ENCODE measurements at places on chromosomes 16 and 17. TPM values are rescaled to one million over a fixed set of nuclear protein-coding genes. Genes with fewer than 3 reads are reported as not detected.

DNA sequence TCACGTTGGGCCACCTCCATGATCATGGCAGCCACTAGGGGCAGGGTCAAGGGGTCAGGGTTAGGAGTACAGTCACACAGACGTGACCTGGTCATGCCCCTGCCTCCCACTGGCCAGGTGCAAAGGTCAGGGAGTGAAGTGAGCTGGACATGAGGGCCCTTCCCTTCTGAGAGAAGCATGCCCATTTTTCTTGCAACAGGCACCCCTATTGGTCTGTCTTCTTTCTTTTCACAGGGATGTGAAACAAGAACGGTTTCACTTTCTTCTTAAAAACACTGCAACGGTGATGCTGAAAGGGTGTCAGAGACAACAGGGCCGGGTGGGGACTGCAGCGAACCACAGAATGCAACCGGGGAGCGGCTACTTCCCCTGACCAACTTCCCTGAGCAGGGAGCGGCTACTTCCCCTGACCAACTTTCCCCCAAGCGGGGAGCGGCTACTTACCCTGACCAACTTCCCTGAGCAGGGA is 52.1 kb upstream of the DOC2B start:
- peak; percentile 70 for DNase-seq

DNA sequence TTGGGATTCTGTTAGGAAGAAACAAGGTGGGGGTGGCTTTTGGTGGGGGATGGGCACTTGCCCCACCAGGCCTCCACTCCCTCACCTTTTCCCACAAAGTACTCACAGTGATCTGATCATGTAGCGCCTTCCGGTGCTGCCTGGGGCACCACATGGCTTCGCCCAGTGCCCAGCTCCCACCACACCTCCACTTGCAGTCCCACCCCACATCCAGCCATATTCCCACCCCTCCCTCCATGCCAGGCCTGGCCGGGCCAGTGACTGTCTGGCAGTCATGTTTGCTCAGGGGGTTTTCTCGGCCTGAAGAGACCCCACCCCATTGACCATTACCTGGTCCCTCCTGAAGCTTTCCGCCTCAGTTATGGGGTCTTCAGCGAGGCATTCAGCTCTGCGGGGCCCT is 201.5 kb downstream of the SPECC1 start:
- no peak for DNase-seq

DNA sequence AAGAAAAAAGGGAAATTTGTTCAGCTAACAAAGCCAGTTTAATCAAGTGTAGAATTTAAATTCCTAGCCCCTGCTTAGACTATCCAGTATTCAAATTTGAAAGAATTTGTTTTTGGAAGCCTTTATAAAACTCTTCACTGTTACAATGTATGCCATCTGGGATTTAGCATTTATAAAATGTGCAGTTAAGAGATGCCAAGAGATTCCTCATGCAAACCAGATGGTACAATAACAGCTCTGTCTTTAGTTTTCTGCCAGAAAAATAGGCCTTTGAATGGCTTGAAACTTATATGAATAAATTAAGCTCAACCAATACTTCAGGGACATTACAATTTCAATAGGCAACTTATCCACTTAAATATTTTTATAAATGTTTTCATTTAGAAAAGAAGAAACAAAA is 6.8 kb upstream of the ANKS4B start:
- no peak for DNase-seq

TPSD1 gene
- 9.4 TPM for total RNA-seq

PITPNM3 gene
- total RNA-seq: 15.6 TPM

All from upper lobe of right lung (tissue), 1 donor.